ENCODE measurements at places on chromosomes 5 and 9. TPM values are rescaled to one million over a fixed set of nuclear protein-coding genes. Genes with fewer than 3 reads are reported as not detected.

Gene TAF11L10
- not detected for total RNA-seq

Gene MELK
- total RNA-seq: 82.7 TPM

Gene CCDC127
- total RNA-seq: 3.1 TPM

Gene SLC6A19
- not detected for total RNA-seq

Gene DROSHA
- 63.9 TPM for total RNA-seq

Gene KCNV2
- total RNA-seq: not detected

Gene ARL10
- total RNA-seq: 5.2 TPM

Gene NTNG2
- total RNA-seq: 0.03 TPM

Gene DENND4C
- total RNA-seq: 20.5 TPM

Gene ATP6V1G1
- 128 TPM for total RNA-seq

- no peak for DNase-seq
Measured at GRCh38 chr5:84091127-84091799, 293.4 kb downstream of the EDIL3 start.

- no peak for DNase-seq
Measured at GRCh38 chr5:74185599-74185998, 454.9 kb downstream of the ENC1 start.

- no peak for DNase-seq
Measured at GRCh38 chr9:4148751-4149150, 151.1 kb downstream of the GLIS3 start.

DNA sequence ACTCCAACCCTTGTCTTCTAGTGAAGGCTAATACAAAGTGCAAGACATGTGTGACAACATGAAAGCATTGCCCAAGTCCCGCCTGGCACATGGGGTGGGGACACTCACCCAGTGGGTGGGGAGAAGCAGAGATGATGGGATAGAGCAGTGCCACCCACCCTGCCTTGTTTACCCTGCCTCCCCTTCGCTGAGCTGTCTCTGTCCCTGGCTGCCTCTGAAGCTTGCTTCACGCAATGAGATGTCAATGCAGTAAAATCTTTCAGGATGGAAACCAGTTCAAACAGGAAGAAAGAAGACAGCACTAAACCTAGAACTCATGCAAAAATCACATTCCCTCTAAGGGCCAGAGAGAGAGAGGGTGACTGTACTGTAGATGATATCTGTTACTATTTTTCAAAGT lies 148.0 kb downstream of the INSYN2B start:
- DNase-seq: no peak

GRCh38 chr5:6745706-6746222 lies 32.5 kb downstream of the TENT4A start:
- peak; percentile 20 for DNase-seq

GRCh38 chr9:100595391-100596199 lies 17.7 kb downstream of the CAVIN4 start:
- DNase-seq: no peak

GRCh38 chr5:168073991-168074800 lies 217.2 kb upstream of the WWC1 start:
- DNase-seq: no peak

GRCh38 chr9:13278368-13279246 lies 885 bp downstream of the MPDZ start:
- no peak for DNase-seq

- DNase-seq: no peak
Measured at GRCh38 chr5:2131826-2132496, 249.2 kb upstream of the IRX4 start.

DNA sequence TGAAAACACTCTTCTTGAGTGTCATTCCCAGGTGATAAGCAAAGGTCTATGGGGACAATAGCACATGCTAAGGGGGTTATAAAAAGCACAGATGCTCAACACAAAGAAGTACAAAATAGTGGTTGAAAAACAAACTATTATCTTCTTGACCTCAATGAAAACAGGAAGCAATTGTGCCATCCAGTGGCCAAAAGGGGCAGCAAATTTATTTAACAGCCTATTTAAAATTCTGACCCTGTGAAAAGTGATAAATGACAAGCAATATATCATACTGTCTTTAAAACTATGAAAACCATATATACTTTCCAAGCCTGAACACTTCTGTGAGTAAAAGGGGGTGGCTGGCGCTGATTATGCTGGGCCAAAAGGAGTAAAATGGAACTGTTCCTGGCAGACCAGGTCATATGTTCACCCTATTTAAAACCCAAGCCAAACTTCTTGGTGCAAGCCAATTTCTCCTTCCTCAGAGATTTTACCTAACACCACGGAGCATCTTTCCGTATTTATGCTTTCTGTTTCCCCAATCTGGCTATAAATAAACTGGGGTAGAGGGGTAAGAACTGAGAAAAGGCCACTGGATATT lies 29.7 kb downstream of the TEX10 start:
- DNase-seq: no peak

DNA sequence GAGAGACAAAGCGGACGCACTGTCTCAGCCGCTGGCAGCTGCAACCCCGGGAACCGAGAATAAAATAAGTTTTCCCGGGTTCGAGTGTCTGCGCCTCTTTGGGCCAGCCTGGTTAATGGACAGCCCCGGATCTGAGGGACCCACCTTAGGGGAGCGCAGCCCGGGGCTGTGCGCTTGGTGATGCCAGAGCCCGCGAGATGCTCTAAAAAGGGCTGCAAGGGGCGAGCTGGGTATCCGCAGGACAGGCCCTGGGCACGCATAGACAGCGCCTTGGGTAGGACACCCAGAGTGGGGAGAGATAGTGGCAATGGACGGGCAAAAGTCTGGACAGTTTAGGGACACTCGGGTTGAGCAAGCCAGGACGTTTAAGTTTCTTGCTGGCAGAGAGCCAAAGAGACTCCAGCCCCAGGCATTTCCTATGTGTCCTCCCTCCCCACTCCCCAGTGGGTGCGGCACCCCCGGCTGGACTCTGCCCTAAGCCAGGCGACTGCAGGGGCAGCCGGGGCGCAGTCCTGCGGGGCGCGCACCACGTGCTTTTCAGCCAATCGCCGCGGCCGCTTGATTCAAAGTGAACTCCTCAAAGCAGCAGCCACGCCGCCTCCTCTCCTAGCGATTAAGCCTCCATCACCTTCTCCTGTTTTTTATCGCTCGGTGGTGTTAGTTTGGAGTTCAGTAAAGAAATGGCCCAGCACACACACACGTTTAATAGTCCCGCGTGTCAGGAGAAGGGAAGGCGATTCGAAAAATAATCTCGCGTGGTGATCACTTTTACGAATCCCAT lies 616 bp upstream of the ENC1 start:
- peak; percentile 60 for DNase-seq

DNA sequence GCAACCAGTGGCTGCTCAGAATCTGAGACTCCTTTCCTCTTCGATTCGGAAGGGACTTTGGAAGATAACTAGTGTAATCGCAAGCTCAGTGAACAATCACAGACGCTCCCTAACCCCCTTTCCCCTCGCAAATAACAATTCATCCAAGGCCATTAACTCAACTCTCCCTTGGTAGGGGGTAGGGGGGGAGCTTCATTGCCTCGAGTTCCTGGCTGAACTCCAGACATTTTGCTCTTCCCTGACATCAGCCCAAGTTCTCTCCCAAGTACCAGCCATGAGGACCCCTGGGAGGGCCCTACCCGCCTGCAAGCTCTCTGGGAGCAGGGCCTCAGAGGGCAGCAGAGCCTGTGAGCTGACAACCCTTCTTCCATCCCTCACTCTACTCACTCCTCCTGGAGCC lies 8.4 kb downstream of the FAM163B start:
- DNase-seq: no peak

DNA sequence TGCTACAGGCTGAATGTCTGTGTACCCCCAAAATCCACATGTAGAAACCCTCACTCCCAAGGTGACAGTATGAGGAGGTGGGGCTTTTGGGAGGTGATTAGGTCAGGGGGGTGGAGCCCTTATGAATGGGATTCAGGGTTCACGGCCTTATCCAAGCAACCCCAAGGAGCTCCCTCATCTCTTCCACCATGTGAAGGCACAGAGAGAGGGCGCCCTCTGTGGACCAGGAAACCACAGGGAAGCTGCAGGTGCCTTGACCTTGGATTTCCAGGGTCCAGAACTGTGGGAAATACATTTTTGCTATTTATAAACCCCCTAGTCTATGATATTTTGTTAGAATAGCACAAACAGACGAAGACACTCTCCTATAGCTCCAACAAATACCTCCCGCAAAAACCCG lies 53.6 kb upstream of the IRX2 start:
- DNase-seq: peak; percentile 15

- DNase-seq: peak; percentile 99
Measured at GRCh38 chr5:157870837-157871834, 12.2 kb upstream of the CLINT1 start.

DNA sequence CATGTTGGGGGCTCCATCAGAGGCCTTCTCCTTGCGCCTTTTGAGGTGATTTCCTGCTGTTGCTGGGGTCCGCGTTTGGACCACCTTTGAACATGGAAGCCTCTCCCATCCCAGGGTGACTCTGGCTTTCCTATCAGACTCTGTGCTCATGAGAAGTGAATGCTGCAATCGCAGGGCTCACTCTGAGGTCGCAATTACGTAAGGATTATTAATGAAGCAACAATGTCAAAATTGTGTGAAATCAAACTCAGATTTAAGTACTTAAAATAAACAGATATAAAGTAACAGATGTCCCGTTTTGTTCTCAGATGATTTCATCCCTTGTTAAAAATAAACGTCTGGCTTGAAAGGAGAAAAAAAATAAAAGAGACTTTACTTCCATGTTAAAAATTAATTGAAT lies 634.2 kb downstream of the BNC2 start:
- DNase-seq: no peak

GRCh38 chr9:85586684-85587083 lies 155.1 kb downstream of the AGTPBP1 start:
- no peak for DNase-seq

DNA sequence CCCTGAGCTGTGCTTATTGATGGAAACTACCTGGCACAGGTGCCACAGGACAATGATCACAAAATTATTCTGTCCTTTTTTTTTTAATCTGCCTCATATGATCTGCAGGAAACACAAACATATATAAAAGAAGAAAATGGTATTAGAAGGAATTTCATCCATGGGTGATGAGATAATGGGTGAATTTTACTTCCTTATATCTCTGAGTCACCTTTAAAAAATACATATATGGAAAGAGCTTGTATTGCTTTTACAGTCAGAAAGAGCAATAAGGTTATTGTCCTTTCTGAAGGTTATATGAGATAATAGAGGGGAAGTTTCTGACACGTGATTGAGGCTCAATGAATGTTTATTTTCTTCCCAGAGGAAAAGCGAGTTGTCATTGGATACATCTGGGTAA lies 31.6 kb downstream of the NEURL1B start:
- peak; percentile 18 for DNase-seq

GRCh38 chr5:54470677-54471076 lies 15.2 kb downstream of the HSPB3 start:
- DNase-seq: no peak

- peak; percentile 39 for DNase-seq
Measured at GRCh38 chr9:4714266-4715016, 26.6 kb downstream of the AK3 start.

GRCh38 chr9:113807173-113808061 lies 68.7 kb upstream of the ZNF618 start:
- peak; percentile 37 for DNase-seq

GRCh38 chr5:14628346-14628745 lies 36.2 kb upstream of the OTULIN start:
- DNase-seq: peak; percentile 44

DNA sequence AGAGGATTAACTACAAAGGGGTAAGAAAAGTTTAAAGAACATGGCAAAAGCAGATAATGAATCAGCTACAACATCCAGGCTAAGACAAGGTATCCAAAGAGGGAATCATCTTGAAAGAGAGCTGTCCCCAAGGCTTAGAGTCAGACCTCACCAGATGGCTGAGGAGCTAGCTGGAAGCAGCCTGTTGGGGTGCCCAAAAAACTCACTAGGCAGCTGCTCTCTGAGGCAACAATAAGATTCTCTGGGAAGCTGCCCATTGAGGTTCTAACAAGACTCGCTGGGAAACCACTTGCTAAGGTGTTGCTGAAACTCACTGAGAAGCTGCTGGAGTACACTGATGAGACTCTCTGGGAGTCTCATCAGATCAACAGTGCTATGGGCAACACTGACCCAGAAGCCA lies 185.2 kb downstream of the CETN3 start:
- no peak for DNase-seq

GRCh38 chr9:34047864-34048726 lies 592 bp downstream of the UBAP2 start:
- no peak for DNase-seq

GRCh38 chr5:8912106-8912505 lies 633.8 kb downstream of the SEMA5A start:
- peak; percentile 29 for DNase-seq

DNA sequence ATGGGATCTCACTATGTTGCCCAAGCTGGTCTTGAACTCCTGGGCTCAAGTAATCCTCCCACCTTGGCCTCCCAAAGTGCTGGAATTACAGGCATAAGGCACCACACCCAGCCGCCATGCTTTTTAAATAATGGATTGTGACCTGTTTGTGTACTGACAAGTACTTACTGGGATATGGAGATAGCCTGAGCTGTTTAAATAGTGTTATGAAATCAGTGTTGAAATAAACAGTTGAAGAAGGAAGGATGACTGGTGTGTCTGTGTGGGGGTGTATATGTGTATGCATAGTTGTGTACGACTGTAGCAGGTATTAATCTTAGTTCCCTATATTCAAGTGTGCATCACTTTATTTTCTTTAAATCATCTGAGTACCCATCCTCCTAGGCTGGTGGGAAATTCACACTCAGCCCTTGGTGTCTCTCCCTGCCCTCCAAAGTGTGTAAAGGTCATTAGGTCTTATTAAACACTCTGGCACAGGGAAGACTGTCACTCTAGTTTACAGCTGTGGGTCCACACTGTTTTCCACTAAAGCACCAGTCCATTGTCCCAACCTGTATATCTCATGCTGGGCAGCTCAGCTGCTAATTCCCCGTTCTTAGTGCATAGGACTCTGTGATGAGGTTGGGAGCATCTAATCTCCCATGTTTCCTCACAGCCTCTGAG lies 91.0 kb downstream of the SNX18 start:
- no peak for DNase-seq

GRCh38 chr5:33675958-33676464 lies 215.8 kb downstream of the ADAMTS12 start:
- DNase-seq: no peak

DNA sequence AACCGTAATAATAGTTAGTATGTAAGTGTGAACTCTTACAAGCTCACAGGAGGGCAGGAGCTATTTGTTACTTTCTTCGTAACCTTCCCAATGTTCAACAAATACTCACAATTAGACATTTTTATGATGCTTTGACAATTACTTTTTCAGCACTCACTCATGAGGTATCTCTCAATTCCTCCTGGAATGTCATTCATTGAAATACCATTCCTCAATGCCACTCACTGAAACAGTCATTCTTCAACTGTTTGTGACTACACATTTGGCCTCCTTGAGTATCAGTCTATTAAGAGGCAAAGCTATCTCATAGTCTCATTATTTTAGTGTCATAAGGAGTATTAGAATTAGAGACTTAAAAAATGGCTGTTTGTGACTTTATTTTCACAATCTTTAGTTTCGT lies 734.1 kb upstream of the DMAC1 start:
- no peak for DNase-seq
